ENCODE measurements at places on chromosomes 7 and 10.
A peak's percentile ranks its signal among the peaks of the same experiment; 100 is the strongest.

DNA sequence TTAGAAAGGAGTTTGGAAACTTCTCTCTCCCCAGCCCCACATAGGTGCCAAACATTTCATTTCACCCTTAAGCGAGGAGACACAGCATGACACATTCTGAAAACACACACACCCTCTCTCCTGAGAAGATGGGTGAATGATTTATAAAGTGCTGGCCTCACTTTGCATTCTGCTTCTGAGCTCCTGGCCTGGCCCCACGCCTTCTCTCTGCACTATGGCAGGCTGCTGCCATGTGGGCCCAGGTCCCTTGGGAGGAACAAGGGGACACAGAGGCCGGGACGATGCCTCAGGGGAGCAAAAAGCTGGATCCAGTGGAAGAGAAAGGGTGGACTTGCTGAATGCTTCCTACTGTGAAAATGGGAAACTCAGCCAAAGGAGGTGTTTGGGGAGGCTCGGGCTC lies 56.0 kb downstream of the CPXM2 start:
- no peak for ATAC-seq

- no peak for ATAC-seq
These were observed 263.6 kb upstream of the POT1 start for GRCh38 chr7:125193263-125193662.

DNA sequence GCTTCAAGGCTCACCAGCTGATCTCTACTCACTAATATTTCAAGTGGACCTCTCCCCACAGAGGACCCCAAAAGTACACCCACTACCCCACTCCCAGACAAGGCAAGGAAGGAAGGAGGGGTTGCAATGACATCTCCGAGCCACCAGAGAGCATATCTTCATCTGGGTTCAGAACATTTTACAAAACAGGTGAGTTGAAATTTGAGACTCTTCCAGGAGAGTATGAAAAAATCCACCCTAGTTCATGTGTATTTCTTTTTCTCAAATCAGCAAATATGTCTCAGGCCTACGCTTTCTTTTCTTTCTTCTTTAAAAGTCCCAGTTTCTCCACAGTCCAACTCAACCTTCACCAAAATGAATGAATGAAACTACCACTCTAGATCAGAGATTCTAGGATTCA lies 61.9 kb downstream of the SGMS1 start:
- ATAC-seq = no peak

GRCh38 chr7:23315366-23315765 lies 16.2 kb downstream of the MALSU1 start:
- no peak for ATAC-seq

DNA sequence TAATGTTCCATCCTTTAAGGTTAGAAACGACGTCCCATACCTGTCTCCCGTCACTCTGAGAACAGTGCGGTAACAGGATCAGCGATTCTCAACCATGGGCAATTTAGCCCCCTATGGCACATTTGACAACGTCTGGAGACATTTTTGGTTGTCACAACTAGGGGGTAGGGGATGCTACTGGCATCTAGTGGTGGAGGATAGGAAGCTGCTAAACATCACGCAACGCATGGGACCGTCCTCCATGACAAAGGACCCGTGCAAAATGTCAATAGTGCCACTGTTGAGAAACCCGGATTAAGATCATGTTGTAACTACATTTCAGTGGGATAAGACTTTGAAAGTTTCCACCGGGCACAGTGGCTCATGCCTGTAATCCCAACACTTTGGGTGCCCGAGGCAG lies 5.0 kb upstream of the PAXIP1 start:
- ATAC-seq = no peak

GRCh38 chr7:64562626-64563278 lies at the start of gene ZNF680:
TSS of gene ZNF680 (minus strand) at chr7:64563071. CDS start at chr7:64562954, 117 bp downstream.
- peak; percentile 99 for ATAC-seq

GRCh38 chr7:82810558-82811259 lies 352.0 kb downstream of the PCLO start:
- ATAC-seq = no peak

GRCh38 chr10:36188080-36188453 lies 546.0 kb upstream of the FZD8 start:
- ATAC-seq = no peak
